T-helper 22 cell (primary cell): ENCODE measurements at places on chromosomes 2 and 18.

- DNase-seq = no peak
Measured at GRCh38 chr2:205822579-205822978, 140.3 kb downstream of the NRP2 start.

GRCh38 chr18:60100778-60101177 is 201.0 kb downstream of the PMAIP1 start:
- no peak for DNase-seq

DNA sequence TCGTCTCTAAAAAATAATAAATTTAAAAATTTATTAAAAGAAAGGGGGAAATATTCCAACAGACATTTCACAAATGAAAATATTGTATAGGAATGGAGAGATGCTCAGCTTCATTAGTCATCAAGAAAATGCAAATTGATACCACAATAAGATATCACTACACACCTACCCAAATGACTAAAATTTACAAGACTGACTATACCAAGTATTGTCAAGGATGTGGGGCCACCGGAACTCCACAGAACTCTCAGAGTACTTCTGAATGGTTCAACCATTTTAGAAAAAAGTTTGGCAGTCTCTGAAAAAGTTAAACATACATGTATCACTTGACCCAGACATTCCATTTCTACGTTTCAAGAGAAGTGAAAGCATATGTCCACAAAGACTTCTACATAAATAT is 163.4 kb downstream of the EHBP1 start:
- no peak for DNase-seq

DNA sequence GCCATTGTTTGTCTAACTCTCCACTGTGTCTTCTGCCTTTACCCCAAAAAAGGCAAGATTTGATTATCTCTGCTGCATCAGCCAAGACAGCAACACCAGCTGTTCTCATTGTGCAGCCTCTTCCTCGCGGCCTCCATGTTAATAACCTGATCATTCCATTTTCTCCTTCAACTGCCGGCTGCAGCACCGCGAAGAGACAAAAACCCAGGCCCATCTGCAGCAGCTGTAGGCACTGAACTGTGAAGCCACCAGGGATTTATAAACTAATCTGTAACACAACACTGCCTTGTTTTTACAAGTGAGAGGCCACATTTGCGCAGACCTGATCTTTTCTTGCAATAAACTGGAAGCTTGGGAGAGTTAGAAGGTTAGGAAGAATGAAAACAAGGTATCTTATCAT is 147.8 kb downstream of the SATB2 start:
- DNase-seq = no peak

DNA sequence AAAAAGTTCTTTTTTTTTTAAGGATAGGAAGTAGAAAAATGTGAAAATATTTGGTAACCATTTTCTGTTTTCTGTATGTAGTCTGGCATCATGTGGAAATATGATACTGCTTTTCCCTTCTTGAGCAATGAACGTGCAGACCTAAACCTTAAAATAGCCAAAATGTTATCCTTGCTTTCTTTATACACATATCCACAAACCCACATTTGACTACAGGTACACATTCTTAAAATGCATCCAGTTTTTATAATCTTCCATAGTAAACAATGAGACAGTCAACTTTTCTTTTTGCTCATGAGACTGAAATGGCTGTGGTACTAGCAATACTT is 90.9 kb downstream of the OSBPL6 start:
- DNase-seq = no peak

- DNase-seq = no peak
Measured at GRCh38 chr2:6449343-6449742, 416.4 kb downstream of the CMPK2 start.

DNA sequence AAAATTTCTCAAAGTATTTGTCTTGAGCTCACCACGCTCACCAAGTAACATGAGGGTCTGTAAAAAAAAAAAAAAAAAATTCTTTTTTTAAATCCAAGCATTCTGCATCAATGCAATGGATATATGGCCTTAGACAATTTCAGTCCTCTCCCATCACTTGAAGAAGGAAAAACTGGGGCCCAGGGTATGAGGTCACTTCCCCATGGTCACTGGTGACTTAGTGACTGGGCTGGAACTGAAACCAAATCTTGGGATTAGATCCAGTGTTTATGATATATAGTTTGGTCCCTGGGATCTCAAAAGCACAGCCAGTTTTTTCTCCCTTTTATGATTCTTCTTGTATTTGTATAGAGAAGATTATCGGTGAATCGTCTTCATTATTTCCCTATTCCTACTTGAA is 477.9 kb upstream of the TNP1 start:
- no peak for DNase-seq

GRCh38 chr2:238302087-238302486 is 13.7 kb upstream of the PER2 start:
- no peak for DNase-seq

- no peak for DNase-seq
Measured at GRCh38 chr2:196075196-196075595, 6.6 kb upstream of the DNAH7 start.

DNA sequence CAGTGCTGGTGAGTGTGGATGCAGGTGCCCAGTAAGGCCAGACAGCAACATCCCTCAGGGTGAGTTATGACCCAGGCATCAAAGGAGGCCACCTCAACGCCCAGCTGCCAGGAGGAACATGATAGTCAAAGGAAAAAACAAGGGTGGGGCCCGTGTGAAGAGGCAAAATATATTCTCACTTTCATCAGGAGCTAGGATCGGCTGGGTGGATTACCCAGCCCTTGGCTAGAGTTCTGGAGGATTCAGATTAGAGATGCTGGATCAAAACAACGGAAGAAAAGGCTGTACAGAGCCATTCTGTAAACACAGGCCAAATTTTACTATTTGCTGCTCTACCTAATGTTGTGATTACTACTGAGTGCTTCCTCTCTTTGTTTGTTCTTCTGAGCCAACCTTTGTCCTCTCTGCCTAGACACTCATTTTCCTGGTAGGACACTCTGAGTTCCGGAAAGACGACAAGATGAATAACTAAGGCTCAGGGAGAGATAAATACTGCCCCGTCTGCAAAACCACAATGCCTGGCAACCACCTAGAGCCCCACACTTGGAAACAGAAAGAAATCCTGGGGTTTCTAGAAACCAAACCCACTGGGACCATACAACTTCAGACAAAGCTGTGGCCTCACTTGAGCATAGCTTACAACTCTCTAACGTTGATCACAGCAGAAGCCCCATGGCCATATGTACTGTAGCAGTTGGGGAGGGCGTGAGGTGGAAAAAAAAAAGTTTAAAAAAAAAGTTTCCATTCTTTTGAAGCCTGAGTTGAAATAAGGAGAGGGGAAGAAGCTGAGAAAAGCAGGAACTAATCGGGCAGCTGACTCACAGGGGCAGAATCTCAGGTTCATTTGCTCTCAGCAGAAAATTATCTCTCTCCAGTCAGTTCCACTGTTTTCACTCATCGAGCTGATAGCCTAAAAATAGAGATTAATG is 17.8 kb upstream of the PMAIP1 start:
- no peak for DNase-seq

DNA sequence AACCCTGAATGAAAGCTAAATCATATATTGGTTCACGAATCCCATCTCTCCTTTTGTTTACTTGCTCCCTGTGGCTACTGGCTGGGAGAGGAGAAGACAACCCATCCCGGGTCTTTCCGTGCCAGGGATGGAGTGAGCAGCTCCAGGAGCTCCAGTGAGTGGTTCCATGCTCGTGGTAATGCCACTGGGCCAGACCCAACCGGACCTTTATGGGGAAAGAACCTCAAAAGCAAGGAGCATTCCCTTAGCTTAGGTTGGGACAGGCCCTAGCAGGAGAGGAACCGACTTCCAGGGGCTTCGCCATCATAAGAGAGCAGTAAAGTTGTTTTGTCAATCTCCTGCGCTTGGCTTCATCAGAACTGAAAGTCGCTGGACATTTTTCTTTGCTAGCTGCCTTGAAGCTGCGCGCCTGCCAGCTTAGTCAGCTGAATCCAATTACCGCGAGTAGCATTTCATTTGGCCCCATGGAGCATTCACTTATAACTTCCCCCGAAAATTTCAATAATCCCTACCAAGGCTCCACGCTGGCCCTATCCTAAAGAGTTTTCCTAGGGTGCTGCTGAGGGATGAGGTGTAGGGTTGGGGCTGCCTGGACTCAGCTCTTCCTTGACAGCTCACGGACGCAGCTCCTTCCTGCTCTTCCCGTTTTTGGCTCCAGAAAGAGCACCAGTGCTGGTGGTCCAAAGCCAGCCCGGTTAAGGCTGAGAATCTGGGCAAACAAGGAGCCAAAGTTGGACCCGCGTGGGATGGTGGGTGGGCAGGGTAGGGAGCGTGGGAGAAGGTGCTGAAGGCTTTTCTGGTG is 4.9 kb downstream of the HOXD3 start:
- DNase-seq = no peak

- no peak for DNase-seq
Measured at GRCh38 chr2:3427272-3427671, 47.8 kb downstream of the TRAPPC12 start.

DNA sequence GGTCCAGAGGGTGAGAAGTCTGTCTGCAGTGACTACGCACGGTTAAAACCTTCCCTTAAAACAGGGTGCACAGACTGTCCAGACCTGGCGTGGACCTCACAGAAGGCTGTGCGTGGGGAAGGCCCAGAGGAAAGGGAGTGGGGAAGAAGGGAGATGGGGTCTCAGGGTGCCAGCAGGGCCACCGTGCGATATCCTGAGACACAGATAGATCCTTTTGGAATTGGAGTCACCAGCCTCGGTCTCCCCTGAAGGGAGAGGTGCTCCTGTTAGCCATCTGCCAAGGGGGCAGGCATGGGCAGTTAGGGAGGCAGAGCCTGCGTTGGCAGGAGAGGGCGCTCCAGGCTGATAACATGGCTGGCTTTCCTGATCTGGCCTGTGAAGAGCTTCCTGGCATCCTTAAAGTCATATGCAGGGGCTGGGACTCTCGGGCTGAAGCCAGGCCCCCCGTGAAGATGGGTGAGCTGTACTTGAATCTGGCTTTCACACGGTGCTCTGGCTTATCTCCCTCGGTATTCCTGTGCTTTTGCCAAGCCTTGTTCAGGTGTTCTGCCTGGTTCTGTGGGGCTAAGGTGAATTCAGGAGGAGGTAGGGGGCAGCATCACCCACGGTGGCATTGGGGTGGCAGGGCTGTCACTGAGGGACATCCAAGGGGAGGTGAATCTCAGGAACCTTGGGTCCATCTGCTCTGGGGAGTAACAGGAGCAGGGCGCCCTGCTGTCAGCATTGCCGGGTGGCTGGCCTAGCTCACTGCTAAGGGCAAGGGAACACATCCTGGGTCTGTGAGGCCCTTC is 107.2 kb upstream of the SMAD2 start:
- no peak for DNase-seq

- no peak for DNase-seq
Measured at GRCh38 chr2:98869272-98869641, 66.8 kb downstream of the CRACDL start.

GRCh38 chr2:195320413-195320973 is 336.5 kb upstream of the SLC39A10 start:
- DNase-seq = no peak

- no peak for DNase-seq
Measured at GRCh38 chr2:29013057-29013780, 32.1 kb downstream of the TOGARAM2 start.

- no peak for DNase-seq
Measured at GRCh38 chr2:228901531-228901930, 369.6 kb downstream of the PID1 start.

DNA sequence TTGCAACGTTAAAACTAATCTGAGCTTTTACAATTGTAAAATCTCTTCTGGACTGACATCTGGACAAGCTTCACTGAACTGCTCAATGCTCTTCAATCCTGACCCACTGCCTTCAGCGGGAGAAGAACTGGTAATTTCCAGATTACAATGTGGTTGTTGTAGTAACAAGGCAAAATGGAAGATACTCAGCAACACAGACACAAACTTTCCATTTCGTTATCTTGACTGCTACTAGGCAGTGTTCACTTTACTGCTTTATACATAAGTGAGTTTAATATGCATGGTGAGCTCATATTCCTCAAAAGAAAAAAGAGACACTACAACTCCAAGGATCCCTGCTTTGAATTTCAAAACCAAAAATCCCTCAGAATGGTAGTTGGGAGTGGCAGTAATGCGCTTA is 51.9 kb downstream of the GRB14 start:
- DNase-seq = no peak

DNA sequence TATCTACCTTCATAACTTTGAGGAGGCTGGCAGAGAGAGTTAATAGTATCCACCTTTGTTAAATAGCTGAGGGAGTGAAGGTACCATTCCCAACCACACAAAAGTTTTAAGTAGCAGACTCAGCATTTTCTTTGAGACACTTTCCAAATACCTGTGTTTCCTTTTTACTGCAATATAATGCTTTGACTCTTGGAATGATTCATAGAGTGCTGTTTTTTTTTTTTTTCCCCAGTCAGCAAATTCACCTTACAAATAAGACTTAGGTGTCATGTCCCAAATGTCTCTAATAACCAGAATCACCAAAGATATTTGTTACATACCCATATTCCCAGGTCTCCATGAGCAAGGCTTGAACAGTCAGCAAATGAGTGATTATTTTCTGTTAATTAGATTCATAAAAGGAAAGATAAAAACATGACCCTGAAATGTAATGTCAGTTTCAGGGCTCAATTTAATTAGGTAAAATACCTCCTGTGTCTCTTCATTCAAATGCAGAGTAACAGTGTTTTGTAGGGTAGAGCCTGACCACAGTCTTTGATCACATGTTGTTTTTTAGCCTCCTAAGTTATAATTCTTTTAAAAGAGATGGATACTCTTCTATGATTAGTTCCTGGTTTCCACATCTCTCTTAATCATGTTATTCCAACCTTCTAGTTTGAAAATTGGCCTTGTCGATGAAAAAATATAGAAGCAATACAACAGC is 39.9 kb downstream of the SLC5A7 start:
- no peak for DNase-seq

- DNase-seq = no peak
Measured at GRCh38 chr18:3599195-3599594, 149.2 kb downstream of the TGIF1 start.

GRCh38 chr2:127814677-127815076 is 3.7 kb upstream of the WDR33 start:
- no peak for DNase-seq

- no peak for DNase-seq
Measured at GRCh38 chr2:173734797-173735196, 230.4 kb downstream of the SP3 start.

DNA sequence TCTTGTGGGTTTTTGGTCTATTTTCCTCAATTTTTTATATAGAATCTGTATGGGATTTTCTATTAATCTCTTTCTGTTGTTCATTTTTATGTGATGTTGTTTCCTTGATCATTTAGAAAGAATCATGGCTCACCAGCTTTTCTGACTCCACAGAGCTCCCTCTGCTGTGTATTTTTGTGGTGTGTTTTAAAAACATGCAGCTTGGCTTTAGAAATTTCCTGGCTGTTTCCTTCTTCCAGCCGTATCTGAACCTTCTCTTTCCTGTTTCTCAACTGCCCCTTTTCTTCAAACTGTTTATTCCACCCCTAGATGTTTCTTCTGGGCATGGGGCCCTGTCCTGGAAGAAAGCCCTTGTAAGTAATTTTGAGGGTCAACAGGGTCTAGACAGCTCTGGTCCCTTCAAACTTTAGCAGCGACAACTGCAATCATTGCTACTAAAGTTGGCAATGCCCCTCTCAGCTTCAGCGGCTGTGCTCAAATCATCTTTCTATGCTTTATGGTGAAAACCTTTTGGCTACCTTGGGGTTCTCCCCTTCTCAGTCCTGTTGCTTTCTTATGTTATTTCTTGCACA is 17.6 kb upstream of the COPS8 start:
- no peak for DNase-seq

- no peak for DNase-seq
Measured at GRCh38 chr2:29663268-29663667, 258.1 kb downstream of the ALK start.

- no peak for DNase-seq
Measured at GRCh38 chr18:46010676-46011075, 43.5 kb upstream of the EPG5 start.
